Activated naive CD8-positive, alpha-beta T cell treated with anti-CD3 and anti-CD28 coated beads, Interleukin-2, amount 50 U/mL, for 24 hours (primary cell): ENCODE measurements at places on chromosomes 2 and 18.
A peak's percentile ranks its signal among the peaks of the same experiment; 100 is the strongest.

- DNase-seq, result no peak
- no peaks in the 10 kb centered on the region for H3K27me3 ChIP-seq
- peaks cover 27% of the 10 kb centered on the region for H3K36me3 ChIP-seq
- peaks cover 43% of the 10 kb centered on the region for H3K4me1 ChIP-seq
- no peak overlapping the region for H3K4me3 ChIP-seq
- no peak overlapping the region for H3K27ac ChIP-seq
Measured at GRCh38 chr2:46557788-46558187, 78.4 kb downstream of the TMEM247 start.

DNA sequence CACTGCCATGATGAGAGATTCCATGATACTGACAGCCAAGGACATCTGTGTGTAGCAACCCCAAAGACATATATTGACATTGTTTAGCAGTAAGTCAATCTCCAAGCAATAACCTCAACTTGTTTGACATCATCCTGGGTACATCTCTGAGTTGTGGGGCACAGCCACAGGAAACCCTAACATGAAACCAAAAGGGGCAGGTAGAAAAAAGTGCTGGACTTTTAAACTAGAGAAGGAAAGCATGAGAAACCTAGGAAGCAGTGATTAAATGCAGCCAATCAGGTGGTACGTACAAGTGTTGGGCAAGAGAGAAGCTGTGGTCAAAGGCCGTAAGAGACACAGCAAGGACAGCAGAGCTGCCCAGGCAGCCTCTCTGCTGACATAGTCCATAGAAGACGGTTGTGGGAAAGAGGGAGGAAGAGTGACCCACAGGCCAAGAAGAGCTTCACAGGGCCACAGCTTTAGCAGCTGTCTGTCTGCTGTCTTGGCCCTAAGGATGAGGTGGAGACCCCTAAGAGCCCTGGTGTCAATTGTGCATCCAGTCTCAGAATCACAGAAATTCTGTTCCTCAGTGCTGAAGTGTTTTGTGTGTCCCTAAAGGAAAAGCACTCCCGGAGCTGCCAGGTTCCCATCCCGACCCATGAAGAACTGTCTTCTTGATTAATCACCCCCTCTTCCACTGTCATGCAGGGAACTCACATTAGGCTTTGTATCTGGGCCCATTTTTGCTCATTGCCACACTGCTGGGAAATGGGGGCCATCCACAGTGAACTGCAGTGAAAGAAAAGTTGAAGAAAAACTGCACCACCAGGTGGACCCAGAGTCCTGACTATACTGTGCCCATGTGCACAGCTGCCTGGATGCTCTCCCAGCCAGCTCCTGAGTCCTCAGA lies 25.4 kb upstream of the CHN1 start:
- DNase-seq, result peak; percentile 4
- no peak overlapping the region for H3K4me3 ChIP-seq
- H3K4me1 ChIP-seq, result no peaks in the 10 kb centered on the region
- no peaks in the 10 kb centered on the region for H3K27me3 ChIP-seq
- H3K36me3 ChIP-seq, result no peaks in the 10 kb centered on the region

DNA sequence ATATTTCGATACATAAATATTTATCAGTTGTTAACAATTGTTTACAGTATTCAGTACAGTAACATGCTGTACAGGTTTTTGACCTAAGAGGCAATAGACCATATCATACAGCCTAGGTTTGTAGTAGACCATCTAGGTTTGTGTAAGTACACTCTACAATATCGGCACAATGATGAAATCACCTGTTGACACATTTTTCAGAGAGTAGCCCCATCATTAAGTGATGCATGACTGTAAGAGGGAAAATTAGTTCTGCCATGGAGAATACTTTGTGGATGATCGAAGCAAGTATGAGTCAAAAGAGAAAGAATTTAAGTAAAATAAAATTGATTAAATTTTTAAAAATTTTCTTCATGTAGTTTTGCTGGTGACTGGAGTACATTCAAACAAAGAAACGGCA lies 32.6 kb downstream of the VIT start:
- no peak overlapping the region for H3K4me3 ChIP-seq
- H3K27me3 ChIP-seq, result peaks cover 4% of the 10 kb centered on the region
- no peak for DNase-seq
- no peak overlapping the region for H3K27ac ChIP-seq
- no peaks in the 10 kb centered on the region for H3K36me3 ChIP-seq
- H3K4me1 ChIP-seq, result no peaks in the 10 kb centered on the region

GRCh38 chr2:237665713-237666143 lies 38.3 kb downstream of the LRRFIP1 start:
- DNase-seq, result no peak
- no peak overlapping the region for H3K4me3 ChIP-seq
- no peaks in the 10 kb centered on the region for H3K36me3 ChIP-seq
- H3K4me1 ChIP-seq, result peaks cover 17% of the 10 kb centered on the region
- H3K27ac ChIP-seq, result no peak overlapping the region

GRCh38 chr2:16025876-16026640 lies 85.7 kb downstream of the MYCN start:
- H3K36me3 ChIP-seq, result no peaks in the 10 kb centered on the region
- H3K4me1 ChIP-seq, result peaks cover 8% of the 10 kb centered on the region
- no peak overlapping the region for H3K4me3 ChIP-seq
- H3K27ac ChIP-seq, result no peak overlapping the region

GRCh38 chr2:9617749-9618148 lies 13.0 kb downstream of the YWHAQ start:
- DNase-seq, result no peak
- no peak overlapping the region for H3K4me3 ChIP-seq
- peak overlapping the region; percentile 53 for H3K27ac ChIP-seq
- H3K36me3 ChIP-seq, result peaks cover 47% of the 10 kb centered on the region

- DNase-seq, result no peak
- no peaks in the 10 kb centered on the region for H3K4me1 ChIP-seq
- H3K27me3 ChIP-seq, result peaks cover 5% of the 10 kb centered on the region
- no peak overlapping the region for H3K4me3 ChIP-seq
- no peaks in the 10 kb centered on the region for H3K36me3 ChIP-seq
- no peak overlapping the region for H3K27ac ChIP-seq
Measured at GRCh38 chr18:34651586-34652369, 58.3 kb upstream of the DTNA start.

DNA sequence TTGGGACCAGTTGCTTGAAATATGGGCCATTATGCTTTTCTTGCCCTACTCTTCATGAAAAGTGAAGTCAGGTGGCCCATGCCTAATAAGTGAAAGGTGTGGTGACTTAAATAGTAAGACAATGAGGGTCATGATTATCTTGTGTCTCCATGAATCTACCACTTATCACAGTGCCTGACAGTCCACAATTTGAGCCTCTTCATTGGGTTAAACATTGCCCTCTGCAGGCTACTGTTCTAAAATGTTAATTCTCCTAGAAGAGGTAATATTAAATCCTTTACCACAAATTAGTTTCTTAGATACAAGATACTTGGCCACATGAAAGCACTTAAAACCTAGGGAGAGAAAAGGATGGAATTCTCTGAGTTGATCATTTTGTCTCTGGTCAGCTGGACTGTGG lies 4.0 kb downstream of the EGR4 start:
- peaks cover 41% of the 10 kb centered on the region for H3K27me3 ChIP-seq
- DNase-seq, result no peak
- H3K27ac ChIP-seq, result no peak overlapping the region

DNA sequence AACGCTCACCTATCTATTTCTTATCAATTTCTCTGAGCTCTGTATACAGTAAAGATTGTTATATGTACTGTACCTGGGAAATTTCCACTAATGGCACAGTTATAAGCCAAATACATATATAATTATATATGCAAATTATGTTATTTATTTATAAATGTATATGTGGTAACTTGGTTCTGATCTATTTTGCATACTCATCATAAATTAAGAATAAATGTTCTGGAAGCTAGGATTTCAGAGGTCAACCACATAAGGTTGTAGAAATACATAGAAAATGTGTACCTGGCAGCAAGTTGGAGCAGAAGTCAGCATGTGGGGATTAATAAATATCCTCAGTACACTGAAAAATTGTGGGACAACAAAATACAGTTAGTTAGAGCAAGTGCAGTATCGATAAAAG lies 353.7 kb upstream of the ZNF521 start:
- no peak for DNase-seq
- H3K36me3 ChIP-seq, result no peaks in the 10 kb centered on the region
- no peak overlapping the region for H3K27ac ChIP-seq
- H3K27me3 ChIP-seq, result peaks cover 1% of the 10 kb centered on the region

- no peak overlapping the region for H3K4me3 ChIP-seq
- peaks cover 48% of the 10 kb centered on the region for H3K36me3 ChIP-seq
- peaks cover 40% of the 10 kb centered on the region for H3K4me1 ChIP-seq
- H3K27me3 ChIP-seq, result no peaks in the 10 kb centered on the region
- DNase-seq, result no peak
Measured at GRCh38 chr18:3010086-3010485, 2.9 kb downstream of the LPIN2 start.

DNA sequence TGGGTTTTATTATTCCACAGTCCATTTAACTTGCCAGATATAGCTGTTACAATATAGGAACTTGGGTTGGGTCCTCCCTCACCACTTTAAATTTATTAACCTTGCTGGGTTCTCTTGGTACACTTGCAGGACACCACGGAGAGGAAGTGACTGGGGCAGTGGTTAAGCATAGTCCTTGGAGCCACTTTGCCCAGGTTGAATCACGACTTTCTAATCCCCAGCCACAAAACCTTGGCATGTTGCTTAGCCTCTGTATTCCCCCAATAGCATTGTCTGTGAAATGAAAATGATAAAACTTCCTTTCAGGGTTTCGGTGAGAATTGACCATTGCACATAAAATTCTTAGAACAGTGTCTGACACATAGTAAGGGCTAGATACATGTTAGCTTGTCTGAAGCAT lies 221.2 kb downstream of the IRS1 start:
- no peak overlapping the region for H3K4me3 ChIP-seq
- H3K4me1 ChIP-seq, result no peaks in the 10 kb centered on the region
- H3K27me3 ChIP-seq, result peaks cover 10% of the 10 kb centered on the region
- no peak for DNase-seq
- no peak overlapping the region for H3K27ac ChIP-seq

GRCh38 chr2:211760103-211760502 lies 778.5 kb downstream of the ERBB4 start:
- no peak for DNase-seq
- no peaks in the 10 kb centered on the region for H3K36me3 ChIP-seq
- no peaks in the 10 kb centered on the region for H3K4me1 ChIP-seq
- no peak overlapping the region for H3K27ac ChIP-seq
- H3K4me3 ChIP-seq, result no peak overlapping the region

DNA sequence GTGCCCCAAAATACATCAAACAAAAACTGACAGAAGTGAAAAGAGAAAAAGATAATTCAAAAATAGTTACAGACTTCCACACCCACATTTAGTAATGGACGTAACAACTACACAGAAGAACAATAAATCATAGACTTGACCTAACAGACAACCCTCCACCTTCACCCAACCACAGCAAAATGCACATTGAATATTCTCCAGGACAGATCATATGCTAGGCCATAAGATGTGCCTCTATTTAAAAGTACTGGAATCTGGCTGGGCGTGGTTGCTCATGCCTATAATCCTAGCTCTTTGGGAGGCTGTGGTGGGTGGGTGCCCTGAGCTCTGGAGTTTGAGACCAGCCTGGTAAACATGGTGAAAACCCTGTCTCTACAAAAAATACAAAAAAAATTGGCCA lies 20.0 kb downstream of the SLC66A2 start:
- no peak overlapping the region for H3K4me3 ChIP-seq
- H3K4me1 ChIP-seq, result no peaks in the 10 kb centered on the region
- H3K27ac ChIP-seq, result no peak overlapping the region
- H3K36me3 ChIP-seq, result peaks cover 77% of the 10 kb centered on the region

DNA sequence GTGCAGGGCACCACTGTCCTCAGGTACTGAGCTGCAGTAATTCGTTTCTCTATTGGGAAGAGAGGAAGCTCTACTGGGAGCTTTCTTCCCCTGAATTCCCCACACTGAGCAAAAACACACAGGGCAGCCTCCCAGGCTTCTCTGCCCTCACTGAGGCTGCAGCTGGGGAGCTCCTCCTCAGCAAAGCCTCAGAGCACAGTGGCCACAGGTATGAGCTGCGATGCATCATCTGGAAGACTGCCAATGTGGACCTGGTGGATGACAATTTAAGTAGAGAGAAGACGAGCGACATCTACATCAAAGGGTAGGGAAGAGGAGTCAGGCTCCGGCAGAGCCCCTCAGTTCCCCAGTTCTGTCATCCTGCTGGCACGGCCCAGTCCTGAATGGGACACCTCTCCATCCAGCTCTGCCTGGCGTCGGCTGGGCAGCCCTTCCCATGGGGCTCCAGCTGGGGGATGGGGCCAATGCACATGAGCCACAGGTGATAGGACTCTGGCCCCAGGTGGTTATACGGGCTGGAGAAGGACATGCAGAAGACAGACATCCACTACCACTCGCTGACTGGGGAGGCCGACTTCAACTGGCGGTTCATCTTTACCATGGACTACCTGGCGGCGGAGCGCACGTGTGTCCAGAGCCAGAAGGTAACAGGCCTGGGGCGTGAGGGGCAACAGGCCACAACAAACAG lies 37.6 kb downstream of the LMAN2L start:
- H3K36me3 ChIP-seq, result peaks cover 8% of the 10 kb centered on the region
- H3K4me1 ChIP-seq, result no peaks in the 10 kb centered on the region
- no peak for DNase-seq
- H3K27ac ChIP-seq, result no peak overlapping the region

DNA sequence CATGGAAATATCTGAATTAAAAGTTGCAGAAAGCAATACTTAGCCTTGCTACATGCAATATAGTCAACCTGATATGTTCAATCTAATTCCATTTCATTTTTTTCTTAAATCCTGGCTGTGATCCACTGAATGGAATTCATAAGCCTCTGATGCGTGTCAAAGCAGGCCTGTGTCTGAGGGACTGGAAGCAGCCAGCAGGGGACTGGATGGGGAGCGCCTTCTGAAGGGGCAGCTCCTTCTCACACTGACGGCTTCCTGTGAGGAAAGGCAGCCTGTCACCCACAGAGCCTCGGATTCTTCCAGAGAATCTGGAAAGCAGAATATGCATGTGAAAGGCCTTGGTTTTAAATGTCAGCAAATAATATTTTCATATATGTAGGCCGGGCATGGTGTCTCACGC lies 73.5 kb downstream of the KCNF1 start:
- no peaks in the 10 kb centered on the region for H3K27me3 ChIP-seq
- H3K27ac ChIP-seq, result no peak overlapping the region
- no peak for DNase-seq
- no peaks in the 10 kb centered on the region for H3K36me3 ChIP-seq
- no peak overlapping the region for H3K4me3 ChIP-seq

GRCh38 chr2:84816426-84817026 lies 64.4 kb downstream of the TRABD2A start:
- DNase-seq, result no peak
- H3K4me1 ChIP-seq, result peaks cover 63% of the 10 kb centered on the region
- no peaks in the 10 kb centered on the region for H3K27me3 ChIP-seq
- H3K36me3 ChIP-seq, result peaks cover 2% of the 10 kb centered on the region
- H3K27ac ChIP-seq, result peak overlapping the region; percentile 67

DNA sequence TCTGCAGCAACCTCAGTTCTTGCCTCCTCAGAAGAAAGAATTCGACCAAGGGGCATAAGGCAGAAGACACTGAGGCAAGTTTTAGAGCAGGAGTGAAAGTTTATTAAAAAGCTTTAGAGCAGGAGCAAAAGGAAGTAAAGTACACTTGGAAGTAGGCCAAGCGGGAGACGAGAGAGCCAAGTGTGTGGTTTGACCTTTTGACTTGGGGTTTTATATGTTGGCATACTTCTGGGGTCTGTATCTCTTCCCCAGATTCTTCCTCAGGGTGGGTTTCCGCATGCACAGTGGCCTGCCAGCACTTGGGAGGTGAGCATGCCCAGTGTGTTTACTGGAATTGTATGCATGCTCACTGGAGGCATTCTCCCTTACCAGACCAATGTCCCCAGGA lies 59.3 kb upstream of the ANKRD44 start:
- no peak overlapping the region for H3K27ac ChIP-seq
- no peaks in the 10 kb centered on the region for H3K27me3 ChIP-seq
- DNase-seq, result no peak
- H3K36me3 ChIP-seq, result no peaks in the 10 kb centered on the region
